ENCODE measurements at places on chromosomes 1 and 21.

- DNase-seq, result no peak
These were observed 59.0 kb upstream of the IPO9 start for GRCh38 chr1:201769966-201770365.

DNA sequence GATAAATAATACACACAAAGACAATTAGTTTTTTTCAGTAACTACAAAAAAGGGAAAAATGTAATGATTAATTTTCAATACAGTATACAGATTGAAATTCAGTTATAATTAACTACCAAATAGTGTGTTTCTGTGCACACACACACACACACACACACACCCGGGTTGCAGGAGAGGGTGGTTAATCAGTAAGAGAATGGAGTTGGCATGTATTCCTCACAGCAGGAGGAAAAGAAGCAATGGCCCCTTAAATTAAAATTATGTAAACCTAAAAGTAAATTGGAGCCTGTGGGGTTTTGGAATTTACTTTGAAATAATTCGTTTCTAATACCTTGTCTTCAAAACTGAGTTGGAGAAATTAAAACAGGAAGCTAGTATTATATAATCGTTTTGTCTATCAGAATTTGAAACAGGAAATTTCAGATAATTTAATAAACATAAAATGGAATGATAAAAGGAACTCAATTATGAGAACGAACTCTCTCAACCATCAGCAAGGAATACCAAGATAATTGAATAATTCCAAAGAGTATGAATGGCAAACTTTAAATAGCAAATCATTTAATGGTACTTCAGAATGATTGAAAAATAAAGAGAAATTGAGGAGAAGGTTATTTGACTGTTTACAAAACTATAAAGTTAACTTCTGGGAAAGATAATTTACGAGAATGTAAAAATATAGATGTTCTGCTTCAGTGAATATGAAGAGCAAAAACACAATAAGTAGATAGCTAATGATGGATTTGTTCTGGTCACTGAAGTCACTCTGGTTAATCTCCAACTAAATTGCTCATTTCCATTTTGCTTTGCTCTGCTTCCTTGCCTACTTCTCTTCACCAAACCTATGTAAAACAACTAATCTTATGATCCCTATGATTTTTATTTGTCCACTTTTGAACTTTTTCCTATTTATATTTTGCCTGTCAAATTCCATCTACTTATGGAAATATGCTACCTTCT lies 547.9 kb upstream of the ZP4 start:
- no peak for DNase-seq

- DNase-seq, result no peak
These were observed 174.9 kb downstream of the DPYD start for GRCh38 chr1:97745912-97746311.

DNA sequence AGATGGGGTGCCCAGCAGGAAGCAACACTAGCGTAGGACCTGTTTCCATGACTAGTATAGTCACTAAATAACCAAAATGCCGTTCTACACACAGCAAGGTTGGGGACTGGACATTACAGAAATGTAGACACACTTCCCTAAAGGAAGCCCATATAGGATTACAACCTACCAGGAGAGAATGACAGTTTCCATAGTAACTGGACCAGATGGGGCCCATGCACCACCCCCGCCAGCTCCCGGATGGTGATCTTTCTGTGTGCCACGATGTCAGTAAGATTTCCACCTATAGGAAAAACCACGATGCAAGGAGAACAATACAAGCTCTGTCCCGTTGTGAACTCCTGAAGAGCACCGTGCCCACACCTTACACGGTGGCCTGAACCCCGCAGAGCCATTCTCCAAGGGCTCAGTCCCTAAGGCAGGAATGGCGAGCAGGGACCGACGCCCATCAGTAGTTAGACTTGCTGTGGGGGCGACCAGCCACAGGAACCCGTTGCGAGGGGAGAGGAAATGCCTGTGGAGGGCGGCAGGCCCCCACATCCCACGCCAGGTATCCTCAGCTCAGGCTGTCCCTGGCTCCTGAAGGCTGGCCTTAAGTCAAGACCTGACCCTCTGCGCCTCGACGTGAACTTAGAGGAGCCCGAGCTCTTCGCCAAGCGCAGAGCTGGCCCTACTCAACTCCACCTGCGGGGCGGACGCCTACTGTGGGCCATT lies 13.6 kb upstream of the CEP85 start:
- DNase-seq, result no peak

GRCh38 chr21:31713973-31714740 lies 17.8 kb downstream of the SCAF4 start:
- no peak for DNase-seq

GRCh38 chr1:33171977-33172813 lies 9.6 kb downstream of the TRIM62 start:
- no peak for DNase-seq

GRCh38 chr1:81044708-81045107 lies 756.0 kb upstream of the ADGRL2 start:
- no peak for DNase-seq

DNA sequence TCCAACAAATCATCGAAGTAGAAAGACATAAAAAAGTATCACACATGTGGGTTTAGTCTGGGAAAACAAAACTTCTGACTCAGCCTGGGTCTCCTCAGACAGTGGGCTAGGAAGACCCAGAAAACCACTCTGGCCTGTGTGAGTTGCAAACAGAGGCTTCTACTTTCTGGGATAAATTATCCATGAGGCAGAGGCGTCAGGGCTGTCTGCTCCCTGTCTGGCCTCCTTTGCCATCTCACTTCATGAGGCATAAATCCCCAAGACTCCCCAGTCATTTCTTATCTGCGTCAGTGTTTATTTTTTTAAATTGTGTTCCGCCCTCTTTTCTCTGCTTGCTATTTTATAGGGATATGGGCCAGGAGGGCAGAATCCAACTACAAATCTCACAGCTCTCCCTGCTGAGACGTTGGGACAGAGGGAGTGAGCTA lies 80.6 kb upstream of the TRABD2B start:
- no peak for DNase-seq

Data from iPS DF 19.7 (cell line).